ENCODE measurements at places on chromosomes 2 and 18.

- DNase-seq: no peak
Measured at GRCh38 chr2:6216234-6216633, 524.0 kb downstream of the SOX11 start.

DNA sequence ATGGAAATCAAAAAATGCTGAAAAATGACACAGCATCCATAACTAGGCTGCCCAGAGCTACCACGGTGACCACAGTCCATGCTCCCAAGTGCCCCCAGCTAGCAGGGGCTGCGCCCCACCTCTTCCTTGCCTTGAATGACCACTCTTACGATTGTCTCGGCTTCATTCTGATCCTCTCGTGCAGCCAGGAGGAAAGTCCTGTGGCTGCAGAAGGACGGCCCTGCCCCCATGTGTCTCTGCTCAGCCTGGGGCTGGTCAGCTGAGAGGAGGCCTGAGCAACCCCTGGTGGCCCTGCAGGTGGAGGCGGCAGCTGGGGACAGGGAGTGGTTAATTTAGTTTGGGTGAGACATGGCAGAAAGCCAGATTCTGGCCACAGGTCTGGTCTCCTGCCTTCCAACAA is 54.3 kb downstream of the KCNF1 start:
- no peak for DNase-seq

DNA sequence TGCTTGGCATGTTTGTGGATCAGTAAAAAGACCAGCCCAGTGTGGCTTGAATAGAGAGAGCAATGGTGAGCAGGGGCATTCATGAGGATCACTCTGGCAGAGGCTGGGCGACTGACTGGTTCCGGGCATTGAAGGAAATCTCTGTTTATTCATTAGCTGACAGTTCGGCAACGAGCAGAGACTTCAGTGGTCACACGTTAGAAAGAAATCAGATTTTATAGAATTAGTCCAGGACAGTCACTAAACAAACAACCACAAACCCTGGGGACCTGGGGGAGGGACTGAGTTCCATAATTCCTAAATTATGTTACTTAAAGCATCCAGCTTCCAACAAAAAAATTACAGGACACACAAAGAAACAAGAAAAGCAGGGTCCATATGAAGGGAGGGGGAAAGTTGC is 72.5 kb downstream of the NOL10 start:
- DNase-seq: no peak

GRCh38 chr2:111030260-111030891 is 90.3 kb upstream of the BCL2L11 start:
- no peak for DNase-seq

- no peak for DNase-seq
Measured at GRCh38 chr2:48132271-48132625, 225.9 kb upstream of the FBXO11 start.

- DNase-seq: no peak
Measured at GRCh38 chr2:120974950-120975349, 239.3 kb downstream of the GLI2 start.

GRCh38 chr2:3099860-3100234 is 277.8 kb downstream of the EIPR1 start:
- no peak for DNase-seq

GRCh38 chr2:239194731-239195317 is 206.0 kb downstream of the HDAC4 start:
- DNase-seq: no peak

GRCh38 chr2:82852787-82853186 is 1606.3 kb downstream of the SUCLG1 start:
- no peak for DNase-seq

- no peak for DNase-seq
Measured at GRCh38 chr2:78644854-78645253, 380.6 kb upstream of the REG3G start.

Measured in fibroblast of the aortic adventitia (primary cell).